NCI-H1092 (cell line): ENCODE measurements at places on chromosomes 12 and 14.

- no peak for DNase-seq
These were observed 91.7 kb upstream of the MAX start for GRCh38 chr14:65193916-65194590.

GRCh38 chr12:108730365-108731104 lies 783 bp downstream of the CORO1C start:
- peak; percentile 43 for DNase-seq

- peak; percentile 50 for DNase-seq
These were observed 985.7 kb upstream of the FBXO33 start for GRCh38 chr14:40417777-40418401.

GRCh38 chr14:73623504-73624054 lies 11.3 kb downstream of the ACOT6 start:
- DNase-seq = no peak

DNA sequence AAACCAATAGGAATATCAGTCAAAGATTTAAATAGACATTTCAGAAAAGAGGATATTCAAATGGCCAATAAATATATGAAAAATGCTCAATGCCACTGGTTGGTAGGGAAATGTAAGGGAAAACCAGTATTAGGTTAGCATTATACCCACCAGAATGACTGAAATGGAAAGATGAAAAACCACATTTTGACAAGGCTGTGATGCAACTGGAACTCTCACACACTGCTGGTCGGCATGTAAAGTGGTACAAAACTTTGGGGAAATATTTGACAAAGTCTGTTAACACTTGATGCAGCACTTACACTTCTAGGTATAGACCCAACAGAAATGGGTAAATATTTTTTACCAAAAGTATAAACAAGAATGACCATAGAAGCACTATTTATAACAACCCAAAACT lies 163.2 kb upstream of the C14orf180 start:
- no peak for DNase-seq

DNA sequence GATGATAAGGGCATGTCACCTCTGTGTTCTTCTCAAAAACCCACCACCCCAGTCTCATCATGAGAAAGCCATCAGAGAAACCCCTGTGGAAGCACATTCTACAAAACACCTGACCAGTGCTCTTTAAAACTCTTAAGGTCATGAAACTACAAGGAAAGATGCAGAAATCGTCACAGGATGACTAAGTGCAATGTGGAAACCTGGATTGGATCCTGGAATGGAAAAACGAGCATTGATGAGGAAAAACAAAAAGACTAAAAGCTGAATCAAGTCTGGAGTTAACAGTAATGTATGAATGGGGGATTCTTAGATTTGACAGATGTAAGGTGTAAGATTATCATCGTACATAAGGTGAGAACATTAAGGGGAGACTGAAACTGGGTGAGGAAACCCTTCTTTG lies 211.0 kb downstream of the TBX5 start:
- DNase-seq = no peak

DNA sequence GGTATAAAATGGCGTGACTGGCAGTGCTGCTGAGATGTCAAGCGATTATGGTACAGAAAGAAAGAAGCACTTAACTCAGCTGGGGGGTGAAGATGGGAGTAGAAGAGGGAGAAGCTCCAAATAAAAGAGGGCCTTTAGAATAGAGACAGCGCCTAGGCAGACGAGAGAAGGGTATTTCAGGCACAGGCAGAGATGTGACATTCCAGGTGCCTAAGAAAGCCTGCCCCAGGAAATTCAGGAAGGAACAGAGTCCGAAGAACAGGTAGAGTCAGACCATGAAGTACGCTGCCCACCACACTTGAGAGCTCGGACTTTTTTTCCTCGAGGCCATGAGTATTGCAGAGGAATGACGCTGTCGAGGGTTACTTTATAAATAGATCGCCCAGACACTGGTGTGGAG lies 170.9 kb upstream of the ATF7IP start:
- no peak for DNase-seq

DNA sequence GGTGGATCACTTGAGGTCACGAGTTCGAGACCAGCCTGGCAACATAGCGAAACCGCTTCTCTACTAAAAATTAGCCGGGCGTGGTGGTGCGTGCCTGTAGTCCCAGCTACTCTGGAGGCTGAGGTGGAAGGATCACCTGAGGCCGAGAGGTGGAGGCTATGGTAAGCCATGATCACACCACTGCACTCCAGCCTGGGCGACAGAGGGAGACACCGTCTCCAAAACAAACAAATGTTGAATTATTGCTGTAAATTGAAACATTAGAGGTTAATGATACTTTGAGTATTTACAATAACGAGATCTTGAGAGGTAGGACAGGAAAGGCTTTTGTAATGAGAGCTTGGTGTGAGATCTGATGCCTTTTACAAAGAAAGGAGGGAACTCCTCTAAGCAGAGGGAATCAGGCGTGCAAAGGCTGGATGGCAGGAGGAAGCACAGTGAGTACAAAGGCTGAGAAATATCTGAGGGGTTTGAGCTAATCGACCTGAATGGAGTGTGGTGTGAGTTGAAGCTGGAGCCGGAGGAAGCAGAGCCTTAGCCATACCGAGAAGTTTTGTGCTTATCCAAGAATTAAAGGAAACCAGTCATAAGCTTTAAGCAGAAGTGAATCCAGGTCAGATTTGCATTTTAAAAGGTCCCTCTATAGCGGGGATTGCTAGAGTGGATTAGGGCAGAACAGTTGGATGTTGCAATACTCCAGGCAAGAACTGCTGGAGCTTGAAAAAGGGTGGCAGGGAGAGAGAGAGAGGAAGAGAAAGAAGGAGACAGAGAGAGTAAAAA lies 1.1 kb downstream of the RHNO1 start:
- DNase-seq = peak; percentile 69

- no peak for DNase-seq
These were observed 36.6 kb downstream of the SUPT16H start for GRCh38 chr14:21347201-21347600.

GRCh38 chr14:92463141-92463540 lies 50.4 kb upstream of the RIN3 start:
- no peak for DNase-seq

DNA sequence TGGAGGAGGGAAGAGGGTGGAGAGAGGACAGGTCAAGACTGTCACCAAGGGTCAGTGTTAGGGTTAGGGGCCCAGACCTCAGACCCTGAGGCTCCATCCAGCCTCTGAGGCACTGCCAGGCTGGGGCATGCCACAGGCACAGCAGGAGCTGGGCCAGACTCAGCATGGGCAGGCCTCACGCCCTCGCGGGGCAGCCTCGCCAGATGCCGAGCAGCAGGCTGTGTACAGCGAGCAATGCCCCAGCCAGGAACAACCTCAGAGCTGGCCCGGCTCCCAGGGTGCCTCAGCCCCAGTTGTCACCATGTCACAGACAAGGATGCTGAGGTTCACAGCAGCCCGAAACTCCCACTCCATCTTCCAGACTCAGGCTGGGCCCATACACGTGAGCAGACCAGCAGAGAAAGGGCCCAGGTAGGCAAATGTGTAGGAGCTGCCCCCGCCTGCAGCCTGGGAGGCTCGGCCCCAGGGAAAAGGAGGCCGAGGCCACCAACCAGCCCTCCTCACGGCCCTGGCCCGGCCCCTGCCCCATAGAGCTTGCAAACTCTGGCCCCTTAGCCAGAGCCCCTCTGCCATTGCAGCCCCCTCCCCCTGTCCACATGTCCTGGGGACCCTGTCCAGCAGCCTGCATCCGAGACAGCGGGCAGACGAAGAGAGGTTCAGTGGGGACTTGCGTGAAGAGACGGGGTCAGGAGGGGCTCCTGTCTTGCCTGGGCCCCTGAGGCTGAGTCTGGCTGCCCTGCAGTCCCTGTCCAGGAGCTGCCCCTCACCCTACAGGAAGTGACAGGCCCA lies 7.5 kb downstream of the C14orf180 start:
- no peak for DNase-seq

DNA sequence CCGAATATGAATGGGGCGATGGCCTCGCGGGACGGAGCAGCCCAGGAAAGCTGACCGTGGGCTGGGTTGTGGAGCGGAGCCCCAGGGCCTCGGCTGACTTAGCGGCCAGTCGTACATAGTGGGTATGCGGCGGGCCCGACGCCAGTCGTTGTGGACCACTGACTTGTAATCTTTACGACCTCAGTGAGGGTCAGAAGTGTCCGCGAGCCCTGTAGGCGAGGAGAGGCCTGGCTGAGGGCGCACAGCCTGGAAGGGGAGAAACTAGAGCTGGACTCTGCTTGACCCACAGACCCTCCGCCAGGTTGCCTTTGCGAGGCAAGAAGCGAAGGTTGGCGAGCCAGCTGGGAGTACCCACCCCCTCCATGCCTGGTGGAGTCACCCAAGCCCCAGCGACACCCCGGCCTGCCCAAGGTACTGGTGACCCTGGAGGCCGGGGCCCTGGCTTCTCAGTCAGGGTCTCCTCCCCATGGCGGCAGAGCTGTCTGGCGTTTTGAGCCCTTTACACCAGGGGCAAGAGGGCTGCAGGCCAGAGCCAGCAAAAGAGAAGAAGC lies 15.6 kb upstream of the DYNC1H1 start:
- DNase-seq = no peak

DNA sequence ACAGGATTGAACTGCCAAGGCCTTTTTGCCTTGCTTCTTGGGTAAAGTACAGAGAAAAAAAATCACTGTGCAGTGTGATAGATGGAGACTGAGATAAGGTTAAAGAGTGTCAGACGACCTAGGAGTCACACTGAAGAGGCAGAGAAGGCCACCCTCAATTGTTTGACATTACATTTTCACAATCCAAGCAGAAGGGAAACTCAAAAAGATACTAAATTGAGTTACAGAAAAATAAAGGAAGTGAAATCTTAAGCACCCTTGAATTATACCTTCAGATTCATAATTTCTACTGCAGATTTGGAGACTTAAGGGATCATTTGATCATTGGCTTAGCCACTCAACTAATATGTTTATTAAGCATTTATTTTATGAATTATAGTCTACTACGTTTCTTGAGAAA lies 97.1 kb downstream of the MYF5 start:
- DNase-seq = no peak

DNA sequence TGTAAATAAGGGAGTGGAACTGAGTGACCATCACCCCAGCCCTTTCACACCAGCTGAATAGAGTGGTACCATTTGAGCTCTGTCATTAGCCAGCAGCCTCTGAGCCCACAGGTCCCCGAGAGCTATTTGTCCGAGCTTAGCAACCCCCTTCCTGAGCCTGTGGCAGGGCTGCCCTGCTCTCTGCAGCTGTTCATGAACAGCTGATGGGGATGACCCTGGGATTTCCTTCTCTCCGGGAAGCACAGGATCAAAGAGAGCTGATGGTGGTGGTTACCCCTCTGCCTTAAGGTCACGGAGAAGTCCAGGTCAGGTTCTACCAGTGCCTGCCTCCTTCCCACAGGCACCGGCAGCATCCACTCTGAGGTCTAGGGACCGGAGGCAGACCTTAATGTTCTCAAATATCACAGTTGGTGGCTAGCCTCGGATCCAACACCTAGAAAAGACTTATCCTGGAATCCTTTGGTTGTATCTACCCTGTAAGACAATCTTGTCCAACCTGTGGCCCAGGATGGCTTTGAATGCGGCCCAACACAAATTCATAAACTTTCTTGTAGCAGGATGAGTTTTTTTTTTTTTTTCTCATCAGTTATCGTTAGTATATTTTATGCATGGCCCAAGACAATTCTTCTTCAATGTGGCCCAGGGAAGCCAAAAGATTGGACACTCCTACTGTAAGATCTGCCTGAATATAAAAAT lies 81.1 kb downstream of the ESRRB start:
- DNase-seq = no peak

- no peak for DNase-seq
These were observed 30.5 kb downstream of the SLC24A4 start for GRCh38 chr14:92353447-92353846.

- no peak for DNase-seq
These were observed 107.1 kb upstream of the USP44 start for GRCh38 chr12:95658386-95658785.

DNA sequence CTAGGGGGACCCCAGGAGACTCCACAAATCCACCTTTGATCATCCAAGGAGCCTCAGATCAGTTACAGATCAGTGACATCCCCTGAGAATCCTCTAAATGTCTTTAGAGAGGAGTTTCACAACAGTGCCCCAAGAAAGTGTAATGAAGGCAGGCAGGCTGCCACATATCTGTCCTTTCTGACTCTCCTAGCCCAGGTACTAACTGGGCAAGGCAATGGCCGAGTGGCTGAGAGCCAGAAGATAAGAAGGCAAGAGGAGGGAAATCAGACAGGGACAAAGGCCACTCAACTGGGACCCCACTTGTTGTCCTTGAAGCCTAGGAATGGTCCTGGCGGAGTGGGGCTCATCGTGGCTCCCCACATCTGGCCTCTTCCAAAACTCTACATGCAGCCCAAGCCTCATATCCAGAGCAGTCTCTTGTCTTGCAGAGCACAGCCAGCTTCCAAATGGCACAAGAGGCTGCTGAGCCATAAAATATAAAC lies 11.6 kb downstream of the ACTN1 start:
- no peak for DNase-seq

- DNase-seq = no peak
These were observed 25.9 kb upstream of the LTA4H start for GRCh38 chr12:96061323-96061722.

DNA sequence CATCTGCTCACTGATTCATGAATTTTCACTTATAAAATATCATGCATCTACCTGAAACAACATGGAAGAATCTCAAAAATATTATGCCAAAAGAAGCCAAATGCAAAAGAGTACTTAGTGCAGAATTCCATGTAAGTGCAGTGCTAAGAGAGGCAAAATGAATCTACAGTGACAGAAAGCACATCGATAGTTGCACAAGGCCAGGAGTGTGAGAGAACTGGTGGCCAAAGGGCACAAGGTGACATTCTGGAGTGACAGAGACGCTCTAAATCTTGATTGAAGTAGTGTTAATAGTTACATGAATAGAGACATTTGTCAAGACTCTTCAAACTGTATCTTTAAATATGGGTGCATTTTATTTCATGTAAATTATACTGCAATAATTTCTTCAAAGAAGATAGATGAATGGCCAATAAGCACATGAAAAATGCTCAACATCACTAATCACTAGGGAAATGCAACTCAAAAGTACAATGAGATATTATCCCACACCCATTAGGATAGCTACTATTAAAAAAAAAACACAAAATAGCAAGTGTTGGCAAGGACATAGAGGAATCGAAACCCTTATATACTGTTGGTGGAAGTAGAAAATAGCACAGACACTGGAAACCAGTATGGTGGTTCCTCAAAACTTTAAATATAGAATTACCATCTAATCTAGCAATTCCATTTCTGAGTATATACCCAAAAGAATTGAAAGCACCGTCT lies 71.7 kb upstream of the KICS2 start:
- no peak for DNase-seq

- DNase-seq = no peak
These were observed 130.9 kb upstream of the USP15 start for GRCh38 chr12:62129291-62129690.

- no peak for DNase-seq
These were observed 34.6 kb downstream of the CKB start for GRCh38 chr14:103488071-103488470.

DNA sequence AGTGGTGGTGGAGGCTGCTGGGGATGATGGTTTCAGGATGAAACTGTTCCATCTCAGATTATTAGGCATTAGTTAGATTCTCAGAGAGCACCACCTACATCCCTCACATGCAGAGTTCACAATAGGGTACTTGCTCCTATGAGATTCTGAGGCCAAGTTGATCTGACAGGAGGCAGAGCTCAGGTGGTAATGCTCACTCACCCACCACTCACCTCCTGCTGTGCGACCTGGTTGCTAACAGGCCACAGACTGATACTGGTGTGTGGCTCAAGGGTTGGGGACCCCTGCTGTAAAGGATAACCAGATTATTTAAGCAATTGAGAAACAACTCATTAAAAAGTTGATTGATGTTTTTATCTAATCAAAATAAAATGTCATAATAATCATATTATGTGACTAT lies 248.5 kb downstream of the RERGL start:
- no peak for DNase-seq

GRCh38 chr12:77894556-77894955 lies 63.9 kb downstream of the NAV3 start:
- DNase-seq = no peak
